ENCODE measurements at places on chromosomes 13 and 19. TPM values are rescaled to one million over a fixed set of nuclear protein-coding genes. Genes with fewer than 3 reads are reported as not detected.

Gene TMEM147
- 65.7 TPM for total RNA-seq

Gene WDR88
- not detected for total RNA-seq

Gene TEAD2
- 27.6 TPM for total RNA-seq

Gene CGB7
- total RNA-seq, result not detected

Gene SOX1
- total RNA-seq, result not detected

Gene VASP
- total RNA-seq, result 95.6 TPM

Gene RCBTB1
- 7.2 TPM for total RNA-seq

Gene LHB
- not detected for total RNA-seq

Gene COG6
- 28.3 TPM for total RNA-seq

Gene ZNF541
- total RNA-seq, result 1.1 TPM

Gene ZNF568
- 9.1 TPM for total RNA-seq

Gene SYNE4
- not detected for total RNA-seq

Gene MISP3
- not detected for total RNA-seq

Gene CBY2
- not detected for total RNA-seq

Gene MTUS2
- not detected for total RNA-seq

Gene RINL
- 2.3 TPM for total RNA-seq

Gene CATSPERD
- not detected for total RNA-seq

Gene FFAR1
- not detected for total RNA-seq

Gene TPRX1
- total RNA-seq, result not detected

Gene SRRM5
- total RNA-seq, result not detected

Gene ARRDC2
- total RNA-seq, result 67.3 TPM

Gene ZSCAN4
- not detected for total RNA-seq

Gene DHRS12
- 9.6 TPM for total RNA-seq

Gene CEACAM16
- not detected for total RNA-seq

Gene DPF1
- 4.7 TPM for total RNA-seq

Gene SDHAF1
- 28.0 TPM for total RNA-seq
